Neural crest cell (in vitro differentiated cells): ENCODE measurements at places on chromosomes 5 and 9. TPM values are rescaled to one million over a fixed set of nuclear protein-coding genes. Genes with fewer than 3 reads are reported as not detected.
A peak's percentile ranks its signal among the peaks of the same experiment; 100 is the strongest.

DNA sequence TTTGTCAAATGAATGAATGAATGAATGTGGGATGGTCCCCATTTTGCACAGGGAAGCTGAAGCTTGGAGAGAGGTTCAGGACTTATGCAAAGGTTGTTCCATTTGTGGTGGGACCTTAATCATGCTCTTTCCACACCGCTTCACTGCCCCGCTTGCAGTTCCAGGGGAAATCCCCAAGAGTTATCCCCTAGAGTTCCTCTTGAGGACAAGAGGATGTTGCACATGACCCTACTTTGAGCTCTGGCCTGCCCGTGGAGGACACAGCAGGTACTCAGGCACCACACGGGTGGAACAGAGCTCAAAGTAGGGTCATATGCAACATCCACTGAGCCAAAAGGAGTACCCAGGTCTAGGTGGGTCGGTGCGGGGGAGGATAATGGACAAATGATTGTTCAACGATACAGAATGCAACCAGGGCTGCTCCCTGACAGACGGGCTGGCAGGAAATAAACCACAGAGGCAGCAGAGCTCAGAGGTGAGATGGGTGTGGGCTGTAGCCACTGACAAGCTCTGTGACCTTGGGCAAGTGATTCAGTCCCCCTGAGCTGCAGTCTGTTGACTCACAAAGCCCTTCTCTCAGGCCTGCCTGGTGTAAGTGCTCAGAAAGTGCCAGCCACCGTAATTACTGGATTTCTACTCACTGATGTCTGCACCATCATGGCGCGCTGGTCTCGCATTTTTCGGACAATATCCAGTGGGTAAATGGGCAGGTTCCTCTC, 60.3 kb upstream of the EPB41L4B start:
- no peak for DNase-seq

Gene GCNT1
- total RNA-seq = 1.6 and 2.3 TPM in 2 replicates

- DNase-seq = no peak
Observed at GRCh38 chr5:89662499-89662898, 747.1 kb downstream of the CETN3 start.

Gene ANGPTL2
- 17.9 and 19.2 TPM in 2 replicates for total RNA-seq

DNA sequence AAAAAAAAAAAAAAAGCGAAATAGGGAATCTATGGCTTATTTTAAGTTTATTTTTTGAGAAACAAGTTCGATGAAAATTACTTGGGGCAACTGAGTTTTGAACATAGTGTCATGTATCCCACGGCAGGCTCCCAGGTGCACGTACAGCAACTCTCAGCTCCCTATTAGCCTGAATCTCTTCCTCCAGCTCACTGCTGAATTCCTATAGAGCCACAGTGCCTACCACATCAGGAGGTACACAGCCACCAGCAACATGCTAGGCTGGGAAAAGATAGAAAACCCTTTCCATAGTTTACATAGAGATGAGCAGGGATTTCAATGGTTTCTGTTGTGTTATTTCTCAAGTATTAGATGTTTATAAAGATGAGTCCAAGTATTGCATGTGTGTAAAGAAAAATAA, 115.9 kb upstream of the RGMB start:
- no peak for DNase-seq

GRCh38 chr5:35038891-35039290, 8.9 kb downstream of the AGXT2 start:
- DNase-seq = no peak

Gene FOXD4L5
- 0.34 and 0.37 TPM in 2 replicates for total RNA-seq

DNA sequence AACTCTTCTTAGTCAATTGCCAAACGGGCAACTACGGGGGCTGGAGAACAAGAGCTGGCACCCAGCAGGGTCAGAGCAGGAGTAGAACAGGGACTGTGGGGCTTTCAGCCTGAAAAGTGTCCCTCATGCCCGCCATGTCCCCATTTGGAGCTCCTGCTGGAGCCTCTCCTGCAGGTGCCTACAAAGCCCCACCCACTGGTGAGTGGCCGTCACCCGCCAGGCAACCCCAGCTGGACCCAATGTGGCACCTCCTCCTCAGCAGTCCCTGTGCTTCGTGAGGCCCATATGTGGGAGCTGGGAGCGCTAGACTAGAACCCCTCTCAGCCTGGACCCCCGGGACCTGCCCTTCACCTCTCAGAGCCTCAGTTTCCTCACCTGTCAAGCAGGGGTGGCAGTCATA, 40.9 kb downstream of the VAV2 start:
- DNase-seq = no peak

GRCh38 chr5:179153921-179154345, 93.8 kb downstream of the ZNF354C start:
- DNase-seq = no peak

DNA sequence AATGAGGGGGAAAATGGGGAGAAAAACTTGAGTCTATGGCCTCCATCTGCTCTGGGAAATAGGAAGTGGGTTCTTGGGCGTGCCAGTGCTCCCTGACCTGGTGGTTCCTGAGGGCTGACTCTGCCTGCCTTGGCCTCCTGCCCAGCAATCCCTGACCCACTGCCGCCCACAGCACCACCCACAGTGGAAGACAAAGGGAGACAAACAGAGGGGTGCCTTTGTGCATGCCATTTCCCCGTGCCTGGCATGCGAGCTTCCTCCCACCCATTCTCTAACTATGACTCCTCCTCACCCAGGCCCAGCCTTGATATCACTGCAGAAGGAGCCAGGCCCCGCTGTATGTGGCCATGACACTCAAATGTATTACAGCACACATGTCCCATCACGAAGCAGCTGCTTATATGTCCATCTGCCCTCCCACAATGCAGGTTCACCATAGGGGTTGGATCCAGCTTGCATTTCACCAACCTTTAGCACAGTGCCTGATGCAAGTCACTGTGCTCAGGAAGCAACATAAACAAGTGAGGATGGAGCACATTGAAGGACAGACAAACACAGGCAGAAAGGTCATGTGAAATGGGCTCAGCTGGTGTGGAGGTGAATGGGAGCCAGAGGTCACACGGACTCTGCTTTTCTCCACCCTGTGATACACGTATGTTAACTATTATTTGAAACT, 84.4 kb downstream of the ADRB2 start:
- no peak for DNase-seq

GRCh38 chr5:78569441-78569840, 79.1 kb downstream of the LHFPL2 start:
- DNase-seq = no peak

DNA sequence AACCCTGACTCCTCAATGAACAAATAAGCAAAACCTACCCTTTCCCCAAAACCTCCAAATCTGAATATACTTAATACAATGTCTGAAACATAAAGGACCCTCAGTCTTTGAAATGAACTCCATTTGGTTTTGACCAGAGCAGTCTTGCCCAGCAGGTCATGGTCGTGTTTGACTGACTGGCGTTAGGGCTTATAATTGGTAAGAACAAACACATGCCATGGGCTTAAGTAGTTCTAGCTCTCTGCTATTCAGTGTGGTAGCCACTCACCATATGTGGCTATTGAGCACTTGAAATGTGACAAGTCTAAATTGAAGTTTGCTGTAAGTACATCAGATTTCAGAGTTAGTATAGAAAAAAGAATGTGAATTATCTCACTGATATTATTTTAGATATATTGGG, 42.1 kb downstream of the LRRTM2 start:
- DNase-seq = no peak

- DNase-seq = no peak
Observed at GRCh38 chr5:56375011-56375410, 141.9 kb upstream of the ANKRD55 start.

DNA sequence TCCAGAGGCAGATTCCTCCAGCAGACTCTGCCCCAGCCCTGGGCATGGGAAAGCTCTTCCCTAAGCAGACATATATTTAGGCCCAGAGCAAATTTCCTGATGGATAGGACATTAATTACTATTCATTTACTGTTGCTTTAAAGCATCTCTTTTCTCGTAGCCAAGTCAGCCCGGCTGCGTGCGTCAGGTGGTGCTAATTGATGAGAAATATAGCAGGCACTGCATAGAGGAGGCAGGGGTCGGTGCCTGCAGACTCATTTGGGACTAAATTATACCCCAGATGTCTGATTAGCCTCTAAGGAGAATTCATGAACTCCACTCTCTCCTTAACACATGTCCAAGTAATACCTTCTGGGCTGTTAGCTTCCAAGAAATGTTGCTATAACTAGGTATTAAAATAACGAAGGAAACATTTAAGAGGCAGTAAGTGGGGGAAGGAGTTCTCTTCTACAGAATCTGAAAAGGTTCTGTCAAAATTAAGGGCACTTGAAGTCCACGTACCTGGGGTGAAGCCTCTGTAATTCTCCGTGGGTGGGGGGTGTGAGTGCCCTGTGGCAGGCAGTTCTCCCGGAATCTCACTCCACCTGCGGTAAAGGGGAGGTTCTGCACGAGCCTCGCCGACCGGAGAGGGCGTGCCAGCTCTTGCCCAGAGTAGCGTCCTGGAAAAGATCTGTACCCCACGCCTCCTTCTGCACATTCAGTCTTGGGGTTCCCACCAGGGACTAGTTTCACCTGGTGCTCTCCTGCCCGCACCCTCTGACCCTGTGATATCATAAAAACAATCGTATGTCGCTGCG, 115.9 kb upstream of the FCN2 start:
- DNase-seq = no peak

Gene ZNF366
- not detected in 2 replicates for total RNA-seq

- DNase-seq = peak; percentile 77
Observed at GRCh38 chr5:151315998-151316597, 12.5 kb upstream of the SLC36A3 start.

Gene PCDHGA2
- total RNA-seq = 0.32 and 0.54 TPM in 2 replicates

Gene GLDC
- total RNA-seq = 37.4 and 37.8 TPM in 2 replicates

Gene IL33
- total RNA-seq = not detected in 2 replicates

DNA sequence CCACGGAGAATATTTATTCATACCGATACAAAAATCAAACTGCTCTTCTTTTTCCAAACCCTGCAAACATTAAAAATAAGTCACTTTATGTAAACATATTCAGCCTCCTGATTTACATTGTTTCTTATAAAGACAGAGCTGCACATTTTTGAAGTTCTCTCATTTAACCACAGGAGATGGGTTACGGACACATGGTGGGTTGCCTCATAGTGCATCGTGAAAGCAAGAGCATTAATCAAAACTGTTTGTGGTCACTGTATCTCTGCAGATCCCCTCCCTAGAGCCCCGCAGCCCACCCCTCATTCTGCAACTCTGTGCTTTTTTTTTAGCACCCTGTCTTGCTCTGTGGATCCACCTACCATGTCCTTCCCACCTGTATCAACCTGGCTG, 43.3 kb upstream of the EQTN start:
- DNase-seq = no peak

GRCh38 chr5:50606179-50606578, 60.3 kb upstream of the PARP8 start:
- DNase-seq = no peak

GRCh38 chr9:98869866-98870265, 62.4 kb downstream of the GALNT12 start:
- DNase-seq = no peak

Gene C5orf58
- not detected in 2 replicates for total RNA-seq

DNA sequence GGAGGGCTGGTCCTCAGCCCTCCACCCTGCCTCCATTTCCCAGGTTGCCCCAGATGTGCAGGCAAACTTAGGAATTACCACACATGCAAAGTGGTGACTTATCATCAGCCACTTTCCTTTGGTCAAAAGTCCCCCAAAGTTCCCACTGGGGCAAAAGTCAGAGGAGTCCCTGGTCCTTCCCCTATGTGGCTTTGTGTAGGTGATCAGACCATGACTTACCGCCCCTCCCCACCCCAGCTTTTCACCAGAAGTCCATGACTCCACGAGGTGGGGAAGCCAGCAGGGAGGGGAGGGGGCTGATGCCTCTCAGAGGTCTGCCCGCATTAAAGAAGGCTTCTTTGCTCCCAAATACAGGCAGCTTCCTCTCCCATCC, 5.8 kb downstream of the TRAF1 start:
- no peak for DNase-seq
